ENCODE measurements at places on chromosomes 2 and 18.

DNA sequence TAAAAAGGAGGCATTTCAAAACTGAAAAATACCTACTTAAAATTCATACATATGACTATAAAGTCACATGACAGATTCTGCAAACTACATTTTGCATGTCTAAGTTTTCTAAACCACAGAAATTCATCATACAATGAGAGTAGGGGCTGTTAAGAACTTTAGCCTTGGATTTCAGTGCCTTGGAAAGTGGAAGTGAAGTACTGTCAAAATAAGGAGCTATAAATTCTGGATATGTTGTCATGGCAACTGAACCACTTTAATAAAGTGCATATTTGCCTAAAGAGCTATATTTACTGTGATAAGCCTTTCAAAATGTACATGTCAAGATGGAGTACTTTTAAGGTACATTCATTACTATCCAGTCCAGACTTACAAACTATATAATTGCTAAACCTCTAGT, 227.1 kb downstream of the RAB3GAP1 start:
- DNase-seq: no peak

DNA sequence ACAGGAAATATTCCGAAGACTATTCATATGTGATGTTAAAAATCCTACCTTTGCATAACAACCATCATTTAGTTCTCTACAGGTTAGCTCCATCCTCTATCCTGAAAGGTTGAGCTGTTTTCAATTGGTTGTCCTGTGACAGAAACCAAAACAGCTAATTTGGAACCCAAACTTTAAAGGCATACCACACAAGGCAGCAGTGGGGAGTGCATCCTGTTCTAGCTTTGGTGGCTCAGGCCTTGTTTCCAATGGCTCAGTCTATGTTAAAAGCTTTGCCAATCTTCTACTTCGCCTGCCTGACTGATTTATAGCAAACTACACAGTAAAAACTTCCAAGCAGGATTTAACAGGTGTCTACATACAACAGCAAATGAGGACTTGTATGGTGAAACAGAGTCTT, 3.2 kb downstream of the CD226 start:
- DNase-seq: no peak

DNA sequence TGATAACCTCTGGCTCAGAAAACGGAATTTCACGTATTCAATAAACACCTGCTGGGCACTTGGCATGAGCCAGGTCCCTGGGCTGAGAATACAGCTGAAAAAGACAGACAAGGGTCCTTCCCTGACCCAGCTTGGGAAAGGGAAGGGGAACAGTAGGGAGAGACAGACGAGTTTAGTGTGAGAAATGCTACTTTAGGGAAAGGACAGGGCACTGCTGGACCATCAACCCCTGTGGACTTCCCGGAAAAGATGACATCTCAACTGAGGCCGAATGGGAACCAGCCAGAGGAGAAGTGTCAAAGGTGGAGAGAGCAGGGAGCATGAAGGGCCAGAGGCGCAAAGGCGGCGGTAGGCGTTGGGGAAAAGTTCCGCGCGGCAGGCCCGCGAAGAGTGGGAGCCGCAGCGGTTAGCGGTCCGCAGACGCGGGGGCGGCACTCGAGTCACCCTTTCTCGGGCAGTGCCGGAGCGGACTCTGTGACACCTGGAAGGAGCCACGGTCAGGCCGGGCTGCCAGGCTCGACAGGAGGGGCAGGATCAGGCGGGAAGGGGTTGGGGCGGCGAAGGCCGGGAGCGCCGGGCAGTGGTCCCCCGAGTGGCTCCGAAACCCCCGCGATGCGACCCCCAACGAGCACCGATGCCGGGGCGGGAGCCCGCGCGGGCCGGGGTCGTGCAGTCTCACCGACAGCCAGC, 519 bp downstream of the TEX261 start:
- no peak for DNase-seq

DNA sequence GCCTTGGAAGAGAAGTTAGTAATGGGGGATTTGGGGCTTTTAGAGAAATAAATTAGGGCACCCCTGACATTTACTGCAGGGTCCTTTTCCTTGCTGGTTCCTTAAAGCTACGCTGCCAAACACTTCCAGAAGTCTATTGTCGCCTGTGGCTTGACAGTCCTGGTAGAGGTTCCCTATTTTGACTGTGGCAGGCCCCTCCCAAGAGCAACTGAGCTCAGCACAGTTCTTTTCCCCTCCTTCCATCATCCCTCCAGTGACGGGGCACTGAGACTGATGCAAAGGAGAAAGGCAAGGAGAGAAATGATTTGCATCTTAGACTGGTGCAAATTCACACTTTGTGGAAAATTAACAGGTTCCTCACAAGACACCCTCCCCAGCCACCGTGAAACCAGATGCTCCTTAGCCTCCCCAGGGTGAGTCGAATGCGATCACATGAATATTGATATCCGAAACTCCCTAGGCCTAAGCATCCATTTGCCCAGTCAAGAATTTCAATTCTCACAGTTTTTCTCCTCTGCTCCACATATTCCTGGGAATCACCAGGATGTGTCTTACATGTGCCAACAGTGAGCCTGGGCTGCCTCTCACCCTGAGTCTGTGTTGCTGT, 45.4 kb downstream of the RABL2A start:
- no peak for DNase-seq

DNA sequence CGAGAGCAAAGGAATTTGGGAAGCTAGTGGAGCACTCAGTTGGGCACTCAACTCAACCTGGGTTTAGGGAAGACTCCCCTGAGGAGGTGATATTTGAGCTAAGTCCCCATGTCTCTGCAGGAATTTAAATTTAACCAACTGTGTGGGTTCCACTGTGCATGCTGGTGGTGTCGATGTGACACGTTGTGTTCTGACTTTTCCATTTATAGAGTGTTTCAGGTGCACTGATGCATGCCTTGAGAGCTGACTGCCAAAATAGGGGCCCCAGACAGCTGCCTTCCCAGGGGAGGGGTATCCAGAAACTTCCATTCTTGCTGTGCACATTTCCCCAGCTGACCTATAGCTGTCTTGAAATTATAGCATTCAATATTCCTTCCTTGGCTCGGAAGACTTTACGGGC, 63.7 kb upstream of the BCL2L11 start:
- no peak for DNase-seq

- DNase-seq: no peak
These were observed 40.0 kb downstream of the TEX44 start for GRCh38 chr2:231632559-231633142.

- no peak for DNase-seq
These were observed 145.4 kb upstream of the TWIST2 start for GRCh38 chr2:238702276-238703052.

DNA sequence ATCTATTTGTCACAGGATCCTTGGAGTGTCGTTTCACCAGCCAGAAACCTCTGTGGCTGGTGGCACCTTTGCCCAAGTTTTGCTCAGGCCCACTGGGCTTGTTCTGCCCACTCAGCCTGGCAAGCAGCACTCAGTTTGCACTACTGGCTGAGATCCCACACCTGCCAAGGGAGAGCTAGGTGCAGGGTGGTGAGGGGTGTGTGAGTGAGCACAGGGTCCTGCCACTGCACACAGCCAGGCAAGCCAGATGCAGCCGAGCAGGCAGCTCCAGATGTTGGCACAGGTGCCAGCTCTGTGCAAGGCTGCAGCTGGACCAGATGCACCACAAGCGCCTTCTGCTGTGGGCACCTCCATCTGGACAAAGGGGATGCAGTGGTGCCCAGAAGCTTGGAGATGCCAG, 281.7 kb upstream of the UBE2E3 start:
- no peak for DNase-seq

DNA sequence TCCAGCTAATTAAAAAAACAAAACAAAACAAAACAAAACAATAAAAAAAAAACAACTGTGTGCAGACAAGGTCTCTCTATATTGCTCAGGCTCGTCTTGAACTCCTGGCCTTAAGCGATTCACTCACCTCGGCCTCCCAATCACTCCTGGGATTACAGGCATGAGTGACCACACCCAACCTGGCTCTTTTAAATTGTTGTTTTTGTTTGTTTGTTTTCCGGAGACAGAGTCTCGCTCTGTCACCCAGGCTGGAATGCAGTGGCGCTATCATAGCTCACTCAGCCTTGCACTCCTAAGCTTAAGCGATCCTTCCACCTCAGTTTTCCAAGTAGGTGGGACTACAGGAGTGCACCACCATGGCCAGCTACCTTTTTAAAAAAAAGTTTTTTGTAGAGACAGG, 201.6 kb downstream of the EN1 start:
- no peak for DNase-seq

DNA sequence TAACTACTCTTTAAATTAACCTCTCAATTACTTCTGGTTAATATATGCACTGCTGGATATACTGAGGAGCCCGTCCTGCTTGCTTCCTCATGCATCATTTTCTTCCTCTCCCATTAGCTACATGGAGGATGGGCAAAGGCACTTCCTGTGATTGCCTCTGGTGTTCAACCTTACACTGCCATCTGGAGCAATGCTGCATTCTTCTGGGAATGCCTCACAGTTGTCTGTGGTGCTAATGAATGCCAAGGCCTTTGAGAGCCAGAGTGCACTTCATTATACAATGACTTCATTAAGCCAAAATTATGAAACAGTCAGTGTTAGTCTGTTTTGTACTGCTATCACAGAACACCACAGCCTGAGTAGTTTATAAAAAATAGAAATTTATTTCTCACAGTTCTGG, 134.8 kb upstream of the DOCK10 start:
- peak; percentile 51 for DNase-seq

DNA sequence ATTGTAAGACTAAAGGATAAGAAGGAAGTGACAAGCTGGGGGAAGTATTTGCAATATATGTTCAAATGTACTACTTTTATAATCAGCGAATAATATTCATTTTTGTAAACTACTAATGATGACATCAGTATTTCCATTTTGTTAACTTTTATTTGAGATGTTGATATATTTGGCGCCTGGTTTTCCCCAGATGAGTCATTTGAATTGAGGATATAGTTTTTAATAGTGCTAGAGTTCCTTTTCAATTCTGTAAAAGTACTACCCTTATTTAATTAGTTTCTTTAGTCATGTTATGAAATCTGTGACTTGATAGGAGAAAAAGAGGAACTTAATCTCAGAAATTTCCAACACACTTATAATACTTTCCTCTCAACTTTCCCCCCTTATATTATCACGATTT, 495.3 kb downstream of the IRS1 start:
- no peak for DNase-seq

- DNase-seq: no peak
These were observed 42.4 kb upstream of the KDM3A start for GRCh38 chr2:86398500-86399474.

- no peak for DNase-seq
These were observed at the start of gene MFSD2B for GRCh38 chr2:24009680-24010476. Gene MFSD2B (plus strand): TSS chr2:24010085. CDS start chr2:24010097, 12 bp downstream.

DNA sequence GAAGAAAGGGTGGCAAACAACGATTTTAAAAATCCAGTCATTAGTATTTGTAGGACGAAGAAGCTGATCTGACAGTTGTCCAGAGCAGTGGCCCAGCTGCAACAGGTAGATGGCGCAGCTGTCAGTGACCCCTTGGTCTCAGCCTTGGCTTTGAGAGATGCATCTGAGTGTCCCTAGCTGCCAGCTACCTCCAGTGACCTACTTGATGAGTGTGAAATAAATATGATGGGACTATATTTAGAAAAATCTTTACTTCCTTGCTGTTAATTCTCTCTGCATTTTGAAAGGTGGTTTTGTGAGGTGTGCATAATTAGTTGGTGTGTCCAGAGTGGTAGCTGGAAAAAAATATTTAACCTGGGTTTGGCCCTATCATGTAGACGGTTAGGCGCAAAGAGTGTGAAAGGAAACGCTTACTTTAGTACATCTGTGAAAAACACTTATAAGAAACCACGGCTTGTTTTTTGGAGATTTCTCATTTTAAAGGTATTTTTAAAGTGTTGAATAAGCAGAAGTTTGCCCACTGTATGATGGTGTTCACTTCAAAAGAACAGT, 963 bp downstream of the INPP1 start:
- DNase-seq: peak; percentile 40

DNA sequence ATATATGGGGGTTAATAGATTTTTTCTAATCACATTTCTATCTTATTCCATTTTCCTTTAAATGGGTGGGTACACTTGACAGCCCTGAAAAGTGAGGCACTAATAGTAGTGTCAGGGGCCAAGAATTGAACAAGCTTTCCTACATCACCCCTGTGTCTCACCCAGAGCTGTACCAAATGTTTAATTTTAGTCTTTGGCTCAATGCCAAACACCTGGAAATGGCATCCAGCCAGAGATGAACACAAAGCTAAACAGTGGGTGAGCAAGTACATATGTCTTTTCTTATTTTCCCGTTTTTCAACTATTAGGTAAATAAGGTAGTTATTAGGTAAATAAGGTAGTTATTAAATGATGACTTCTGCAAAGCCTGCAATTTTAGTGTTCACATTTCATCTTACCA, 276.3 kb upstream of the ERBB4 start:
- no peak for DNase-seq

- DNase-seq: no peak
These were observed 5.9 kb upstream of the RNF152 start for GRCh38 chr18:61898640-61899101.

DNA sequence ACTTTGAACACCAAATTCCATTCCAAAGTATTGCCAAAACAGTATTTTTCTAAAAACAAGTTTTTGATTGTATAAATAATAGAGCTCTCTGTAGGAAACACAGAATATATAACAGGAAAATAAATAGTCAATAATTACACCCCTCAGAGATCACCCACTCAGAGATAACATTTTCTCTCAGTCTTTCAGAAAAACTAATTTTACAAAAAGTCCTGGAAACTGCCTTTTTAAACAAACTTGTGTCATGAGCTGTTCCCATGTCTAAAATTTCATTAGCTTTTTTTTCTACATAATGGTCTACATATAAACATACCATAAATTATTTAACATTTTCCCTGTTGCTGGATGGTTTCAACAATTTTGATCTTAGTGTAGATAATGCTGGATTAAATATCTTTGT, 1.2 kb upstream of the WDSUB1 start:
- no peak for DNase-seq

DNA sequence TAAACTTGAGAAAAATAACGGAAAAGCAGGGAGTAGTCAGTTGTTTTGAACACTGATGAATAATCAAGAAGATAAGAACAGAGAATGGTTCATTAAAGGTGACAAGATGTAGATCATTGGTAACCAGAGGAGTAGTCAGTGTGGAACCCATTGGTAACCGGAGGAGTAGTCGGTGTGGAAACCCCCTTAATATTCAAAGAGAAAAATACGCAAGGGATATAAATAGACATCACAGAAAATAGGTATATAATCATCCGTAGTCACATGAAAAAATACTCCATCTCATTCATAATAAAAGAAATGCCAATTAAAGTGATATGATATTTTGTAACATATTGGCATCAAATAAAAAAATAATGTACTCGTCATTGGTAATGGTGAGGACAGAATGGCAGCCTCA, 70.6 kb upstream of the EPAS1 start:
- DNase-seq: no peak

GRCh38 chr2:120406566-120406965, 60.6 kb downstream of the INHBB start:
- no peak for DNase-seq

Measured in H4 (cell line).